ENCODE measurements at places on chromosomes 12 and 14. TPM values are rescaled to one million over a fixed set of nuclear protein-coding genes. Genes with fewer than 3 reads are reported as not detected.

DNA sequence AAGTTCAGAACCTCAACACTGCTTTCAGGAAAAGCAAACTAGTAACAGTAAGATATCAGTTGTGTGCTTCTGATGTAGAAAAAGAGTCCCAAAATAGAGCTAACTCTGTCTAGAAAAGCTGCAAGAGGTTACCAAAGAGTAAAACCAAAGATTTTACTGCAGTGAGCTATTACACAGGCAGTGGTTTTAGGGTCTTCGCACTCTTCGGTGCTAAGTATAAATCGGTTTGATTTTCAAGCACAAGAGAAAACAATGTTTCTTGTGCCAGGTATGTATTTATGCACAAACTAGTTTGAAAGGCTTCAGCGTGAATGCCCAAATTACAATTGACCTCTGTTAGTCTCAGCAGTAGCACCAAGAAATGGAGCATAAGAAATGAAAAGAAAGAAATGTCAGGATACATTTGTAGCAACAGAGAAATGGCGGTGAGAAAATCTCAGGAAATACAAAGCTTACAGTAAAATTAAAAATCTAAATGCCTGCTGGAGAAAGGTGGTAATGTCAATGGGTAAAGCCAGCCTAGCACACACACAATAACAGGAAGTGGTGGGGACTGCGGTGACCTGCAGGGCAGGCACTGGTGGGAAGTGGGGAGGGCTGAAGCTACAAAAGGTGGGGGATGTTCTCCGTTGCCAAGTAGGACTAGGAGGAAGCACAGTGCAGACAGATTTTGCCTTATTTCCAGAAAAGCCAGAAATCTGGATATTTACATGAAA lies 18.0 kb upstream of the DYRK2 start:
- no peak for DNase-seq

ETFRF1 gene
- total RNA-seq, result 38.0 TPM

DUSP6 gene
- total RNA-seq, result 31.0 TPM

DNA sequence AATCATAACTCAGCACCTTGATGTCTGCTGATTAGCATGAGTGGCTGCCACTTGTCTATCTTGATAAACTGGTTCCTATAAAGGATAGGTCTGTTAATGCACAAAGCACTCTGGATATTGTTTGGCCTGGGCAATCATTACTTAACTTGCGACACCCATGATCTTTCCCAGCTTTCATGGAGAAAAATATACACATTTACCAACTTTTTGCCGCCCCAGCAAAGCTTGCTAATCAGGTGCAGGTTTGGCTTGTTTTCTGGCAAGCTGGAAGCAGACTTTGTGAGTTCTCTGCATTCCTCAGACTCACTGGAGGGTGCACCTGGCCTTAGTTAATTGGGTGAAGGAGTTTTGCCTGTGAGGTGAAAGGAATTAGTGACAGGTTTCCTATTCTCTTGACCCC lies 1126.4 kb upstream of the FLRT2 start:
- DNase-seq, result no peak

DNA sequence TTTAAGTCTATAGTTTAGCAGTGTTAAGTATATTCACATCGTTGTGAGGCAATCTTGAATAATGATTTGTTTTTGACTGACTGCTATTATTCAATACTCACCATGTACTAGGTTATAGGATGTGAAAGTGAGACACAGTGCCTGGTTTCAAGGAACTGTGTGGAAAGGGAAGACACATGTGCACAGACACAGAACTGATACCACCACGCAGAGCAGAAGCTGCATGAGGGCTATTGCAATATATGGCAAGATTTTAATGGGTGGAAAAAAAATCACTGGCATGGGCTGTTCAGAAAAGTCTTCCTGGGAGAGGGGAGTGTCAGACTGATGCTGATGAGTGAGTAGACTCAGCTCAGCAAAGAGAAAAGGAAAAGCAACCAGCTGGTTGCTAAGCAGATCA lies 10.4 kb downstream of the SLC7A8 start:
- DNase-seq, result no peak

NPFF gene
- not detected for total RNA-seq

CYP27B1 gene
- total RNA-seq, result not detected

BATF gene
- 2.3 TPM for total RNA-seq

- DNase-seq, result no peak
These were observed 151.4 kb upstream of the EEA1 start for GRCh38 chr12:93080452-93080851.

B4GALNT3 gene
- total RNA-seq, result 0.36 TPM

DNA sequence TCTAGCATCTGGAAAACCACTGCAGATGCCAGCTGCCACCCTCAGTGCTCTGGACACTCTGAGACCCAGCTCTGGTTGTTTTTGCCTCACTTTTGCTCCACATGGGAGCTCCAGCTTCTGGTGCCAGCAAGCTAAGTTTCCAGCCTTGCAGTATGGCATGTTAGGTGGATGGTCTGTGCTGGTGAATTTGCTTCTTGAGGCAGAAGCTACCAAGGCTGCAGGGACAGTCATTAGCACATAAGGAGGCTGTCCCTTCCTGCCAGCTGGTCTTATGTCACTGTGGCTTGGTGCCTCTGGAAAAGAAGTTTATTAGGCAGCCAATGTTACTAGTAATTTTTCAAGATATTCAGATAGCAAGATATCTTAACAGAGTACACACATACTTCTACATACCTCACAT lies 64.2 kb upstream of the CSRP2 start:
- DNase-seq, result no peak

DNA sequence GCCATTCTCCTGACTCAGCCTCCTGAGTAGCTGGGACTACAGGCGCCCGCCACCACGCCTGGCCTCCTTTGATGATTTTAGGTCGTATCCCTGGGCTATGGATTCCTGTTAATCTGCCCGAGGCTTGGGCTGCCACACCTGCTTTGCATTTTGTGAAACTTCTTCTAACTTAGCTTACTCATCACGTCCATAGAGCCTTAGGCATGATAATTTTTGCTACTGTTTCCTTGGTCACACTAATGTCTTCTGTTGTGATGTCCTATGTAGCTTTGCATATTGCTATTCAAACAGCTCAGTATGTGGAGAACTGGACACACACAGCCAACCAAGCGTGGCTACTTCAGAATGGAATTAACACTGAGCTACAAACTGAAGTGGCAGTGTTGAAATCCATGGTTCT lies 47.5 kb upstream of the DDX11 start:
- no peak for DNase-seq

AKAP6 gene
- 41.7 TPM for total RNA-seq
